ENCODE measurements at places on chromosomes 11 and 22.

DNA sequence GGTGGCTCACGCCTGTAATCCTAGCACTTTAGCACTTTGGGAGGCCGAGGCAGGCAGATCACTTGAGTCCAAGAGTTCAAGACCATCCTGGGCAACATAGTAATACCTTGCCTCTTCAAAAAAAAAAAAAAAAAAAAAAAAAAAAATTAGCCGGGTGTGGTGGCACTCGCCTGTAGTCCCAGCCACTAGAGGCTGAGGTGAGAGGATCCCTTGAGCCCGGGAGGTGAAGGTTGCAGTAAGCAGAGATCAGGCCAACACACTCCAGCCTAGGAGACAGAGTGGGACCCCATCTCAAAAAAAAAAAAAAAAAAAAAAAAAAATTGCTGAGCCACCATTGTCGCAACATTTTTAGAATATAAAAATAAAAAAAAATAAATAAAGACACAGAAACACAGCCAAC is 7.6 kb downstream of the CKAP5 start:
- H3K27me3 ChIP-seq, result no peaks in the 10 kb centered on the region
- no peak overlapping the region for H3K4me3 ChIP-seq
- peaks cover 8% of the 10 kb centered on the region for H3K4me1 ChIP-seq
- H3K27ac ChIP-seq, result no peak overlapping the region
- H3K36me3 ChIP-seq, result no peaks in the 10 kb centered on the region

- DNase-seq, result no peak
- H3K4me1 ChIP-seq, result peaks cover 9% of the 10 kb centered on the region
- H3K36me3 ChIP-seq, result no peaks in the 10 kb centered on the region
- H3K27ac ChIP-seq, result no peak overlapping the region
Measured at GRCh38 chr11:2132874-2133240, 6.3 kb downstream of the IGF2 start.

DNA sequence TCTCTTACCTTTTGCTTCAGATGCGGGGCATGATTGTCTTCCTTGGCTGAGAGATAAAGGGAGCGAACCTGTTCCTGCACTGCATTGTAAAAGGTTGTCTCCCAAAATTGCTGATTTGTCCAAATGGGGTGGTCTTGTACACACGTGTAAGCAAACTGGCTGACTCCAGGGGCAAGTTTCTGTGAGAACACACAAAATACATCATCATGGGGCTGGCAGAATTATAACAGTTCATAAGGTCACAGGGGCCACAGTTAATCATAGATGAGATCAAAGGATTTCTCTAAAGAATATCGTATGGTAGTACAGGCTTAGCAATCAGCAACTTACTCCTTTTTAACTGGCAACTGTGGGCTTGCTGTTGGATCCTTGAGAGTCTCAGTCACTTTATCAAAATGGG is 194.3 kb downstream of the SWAP70 start:
- DNase-seq, result no peak
- H3K4me3 ChIP-seq, result no peak overlapping the region
- peaks cover 19% of the 10 kb centered on the region for H3K36me3 ChIP-seq
- no peak overlapping the region for H3K27ac ChIP-seq
- no peaks in the 10 kb centered on the region for H3K27me3 ChIP-seq

DNA sequence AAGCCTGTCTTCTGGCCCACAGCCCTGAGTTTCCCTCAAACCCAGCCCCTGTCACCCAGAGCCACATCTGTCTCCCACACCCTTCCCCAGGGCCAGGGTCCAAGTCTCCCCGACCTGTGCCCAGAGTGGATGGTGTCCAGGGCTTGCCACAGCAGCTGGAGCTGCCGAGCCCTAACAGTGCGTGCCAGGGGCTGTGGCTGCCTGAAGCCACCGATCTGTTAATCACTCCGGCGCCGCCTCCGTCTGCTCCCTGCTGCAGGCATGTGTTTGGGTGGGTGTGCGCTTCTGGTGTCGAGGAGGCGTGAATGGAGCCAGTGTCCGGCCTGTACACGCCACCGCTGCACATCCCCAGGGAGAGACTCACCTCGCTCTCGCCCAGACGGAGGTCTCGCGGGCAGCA is 26.1 kb downstream of the SHISAL1 start:
- DNase-seq, result no peak
- no peaks in the 10 kb centered on the region for H3K36me3 ChIP-seq
- H3K27ac ChIP-seq, result no peak overlapping the region
- no peaks in the 10 kb centered on the region for H3K4me1 ChIP-seq
- no peak overlapping the region for H3K4me3 ChIP-seq

DNA sequence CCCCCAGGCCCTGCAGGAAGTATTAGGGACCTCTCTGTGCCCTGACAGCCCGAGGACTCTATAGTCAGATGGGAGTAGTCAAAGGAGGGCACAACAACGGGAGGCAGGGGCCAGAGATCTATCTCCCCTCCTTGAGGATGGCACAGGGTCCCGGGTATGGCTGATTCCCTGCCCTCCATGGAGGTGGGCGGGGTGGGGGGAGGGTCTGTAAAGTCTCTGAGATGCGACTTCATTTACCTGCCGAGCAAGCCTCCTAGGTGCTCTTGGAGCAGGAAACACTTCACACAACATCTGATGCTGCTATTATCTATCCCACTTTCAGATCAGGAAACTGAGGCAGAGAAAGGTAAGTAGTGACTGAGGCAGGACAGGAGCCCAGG is 769 bp upstream of the CDC42EP1 start:
- peaks cover 65% of the 10 kb centered on the region for H3K4me1 ChIP-seq
- H3K27me3 ChIP-seq, result peaks cover 10% of the 10 kb centered on the region
- DNase-seq, result no peak
- peak overlapping the region; percentile 81 for H3K4me3 ChIP-seq
- no peaks in the 10 kb centered on the region for H3K36me3 ChIP-seq
- H3K27ac ChIP-seq, result peak overlapping the region; percentile 96

DNA sequence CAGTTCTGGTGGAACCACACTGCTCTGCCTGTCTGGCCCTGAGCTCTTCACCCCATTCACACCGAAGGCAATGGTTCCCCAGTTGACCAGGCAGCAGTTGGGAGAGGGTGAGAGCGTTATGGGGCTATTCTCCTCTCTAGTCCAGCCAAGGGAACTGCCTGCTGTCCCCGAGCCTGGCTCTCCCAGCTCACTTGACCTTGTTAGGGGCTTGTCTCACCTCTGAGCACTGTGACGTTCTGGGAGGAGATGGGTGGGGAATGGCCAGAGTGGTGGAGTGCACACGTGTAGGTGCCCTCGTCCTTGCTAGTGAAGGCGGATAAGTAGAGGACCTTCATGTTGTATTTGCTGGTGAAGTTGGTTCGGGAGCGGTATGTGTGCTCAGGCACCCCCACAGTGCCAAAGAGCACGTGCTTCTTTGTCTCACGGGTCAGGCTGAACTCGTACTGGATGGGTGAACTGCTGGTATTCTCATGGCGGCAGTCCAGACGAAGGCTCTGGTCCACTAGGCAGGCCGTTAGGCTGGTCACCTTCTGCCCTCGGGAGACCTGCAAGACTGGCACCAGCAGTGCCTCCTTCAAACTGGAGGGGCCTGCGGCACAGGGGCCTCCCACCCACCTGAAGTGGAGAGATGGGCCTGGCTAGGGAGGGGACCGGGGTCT is 3.0 kb downstream of the THY1 start:
- DNase-seq, result no peak
- peaks cover 15% of the 10 kb centered on the region for H3K4me1 ChIP-seq
- no peaks in the 10 kb centered on the region for H3K36me3 ChIP-seq
- peaks cover 47% of the 10 kb centered on the region for H3K27me3 ChIP-seq
- no peak overlapping the region for H3K4me3 ChIP-seq

GRCh38 chr11:11843642-11844041 is 1.9 kb downstream of the USP47 start:
- peak overlapping the region; percentile 72 for H3K4me3 ChIP-seq
- peak overlapping the region; percentile 97 for H3K27ac ChIP-seq
- DNase-seq, result no peak
- H3K27me3 ChIP-seq, result no peaks in the 10 kb centered on the region

- peaks cover 53% of the 10 kb centered on the region for H3K4me1 ChIP-seq
- no peaks in the 10 kb centered on the region for H3K27me3 ChIP-seq
- H3K36me3 ChIP-seq, result peaks cover 18% of the 10 kb centered on the region
- no peak overlapping the region for H3K4me3 ChIP-seq
Measured at GRCh38 chr11:68371171-68372041, 59.0 kb downstream of the LRP5 start.

- H3K27me3 ChIP-seq, result no peaks in the 10 kb centered on the region
- H3K36me3 ChIP-seq, result peaks cover 86% of the 10 kb centered on the region
- no peak for DNase-seq
Measured at GRCh38 chr22:40322021-40322420, 24.3 kb upstream of the ADSL start.

DNA sequence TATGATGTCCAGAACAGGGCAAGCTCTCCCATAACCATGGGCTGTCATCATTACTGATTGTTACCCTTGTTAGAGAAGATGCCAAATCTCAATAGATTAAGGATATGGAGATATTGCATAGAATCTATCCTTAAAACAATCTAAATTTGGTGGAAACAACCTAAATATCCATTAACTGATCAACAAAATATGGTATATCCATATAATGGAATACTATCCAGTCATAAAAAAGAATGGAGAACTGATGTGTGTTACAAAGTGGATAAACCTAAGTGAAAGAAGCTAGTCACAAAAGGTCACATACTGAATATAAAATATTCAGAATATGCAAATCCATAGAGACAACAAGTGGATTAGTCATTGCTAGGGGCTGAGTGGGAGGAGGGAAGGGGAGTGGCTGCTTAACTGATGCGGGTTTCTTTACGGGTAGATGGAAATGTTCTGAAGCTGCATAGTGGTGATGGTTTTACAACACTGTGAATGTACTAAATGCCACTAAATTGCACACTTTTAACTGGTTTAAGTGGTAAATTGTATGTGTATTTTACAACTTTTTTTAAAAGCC is 36.1 kb upstream of the SMCO4 start:
- no peaks in the 10 kb centered on the region for H3K4me1 ChIP-seq
- no peak overlapping the region for H3K27ac ChIP-seq
- no peaks in the 10 kb centered on the region for H3K27me3 ChIP-seq
- no peak for DNase-seq

DNA sequence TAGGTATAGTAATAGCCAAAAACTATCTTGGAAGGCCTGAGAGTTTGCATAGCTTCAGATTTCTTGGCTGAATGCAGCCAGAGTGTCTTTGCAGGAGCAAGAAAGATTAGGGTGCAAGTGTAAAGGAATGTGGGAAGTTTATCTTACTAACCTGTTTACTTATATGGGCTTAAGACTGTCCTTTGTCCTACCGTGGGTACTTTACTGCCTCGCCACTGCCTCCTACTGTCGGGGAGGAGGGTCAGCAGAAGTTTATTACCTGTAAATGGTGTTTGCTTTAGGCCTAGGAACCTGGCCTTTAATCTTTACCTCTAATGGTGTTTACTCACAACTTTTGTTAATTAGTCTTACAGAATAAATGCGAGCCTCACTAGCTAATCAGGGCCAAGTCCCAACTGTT is 633.8 kb downstream of the DLG2 start:
- no peak overlapping the region for H3K27ac ChIP-seq
- no peaks in the 10 kb centered on the region for H3K36me3 ChIP-seq
- H3K27me3 ChIP-seq, result no peaks in the 10 kb centered on the region
- no peak for DNase-seq
- no peaks in the 10 kb centered on the region for H3K4me1 ChIP-seq
- H3K4me3 ChIP-seq, result no peak overlapping the region
